ENCODE measurements at places on chromosomes 2 and 18. TPM values are rescaled to one million over a fixed set of nuclear protein-coding genes. Genes with fewer than 3 reads are reported as not detected.

GCG gene
- polyA plus RNA-seq, result 23.0 TPM

MRPL30 gene
- polyA plus RNA-seq, result 36.0 TPM

ANKRD23 gene
- 7.8 TPM for polyA plus RNA-seq

PAX8 gene
- not detected for polyA plus RNA-seq

PCARE gene
- polyA plus RNA-seq, result 0.35 TPM

MAL gene
- 3.4 TPM for polyA plus RNA-seq

KIF5C gene
- polyA plus RNA-seq, result 1.6 TPM

GRCh38 chr2:107107351-107107750 lies 221.4 kb upstream of the ST6GAL2 start:
- no peak for DNase-seq

DNA sequence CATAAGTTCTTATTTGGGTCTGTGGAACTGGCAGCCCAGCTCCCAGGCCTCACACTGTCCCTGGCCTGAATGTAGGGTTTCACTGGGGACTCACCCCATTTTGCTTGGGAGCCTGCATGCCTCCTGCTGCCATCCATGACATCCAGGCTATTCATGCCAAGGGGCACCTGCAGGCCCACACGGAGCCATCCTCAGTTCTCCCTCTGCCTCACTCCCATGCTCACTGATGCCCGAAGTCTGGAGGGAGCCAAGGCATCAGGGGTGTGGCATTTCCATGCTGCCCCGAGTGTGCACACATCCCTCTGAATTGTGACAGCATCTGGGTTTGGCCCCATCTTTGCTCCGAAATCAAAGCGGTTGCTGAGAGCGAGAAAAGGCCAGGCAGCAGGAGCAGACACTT lies 67.4 kb upstream of the ZNF804A start:
- DNase-seq, result no peak

- DNase-seq, result no peak
These were observed 621.1 kb upstream of the FANCL start for GRCh38 chr2:58862244-58862643.

DNA sequence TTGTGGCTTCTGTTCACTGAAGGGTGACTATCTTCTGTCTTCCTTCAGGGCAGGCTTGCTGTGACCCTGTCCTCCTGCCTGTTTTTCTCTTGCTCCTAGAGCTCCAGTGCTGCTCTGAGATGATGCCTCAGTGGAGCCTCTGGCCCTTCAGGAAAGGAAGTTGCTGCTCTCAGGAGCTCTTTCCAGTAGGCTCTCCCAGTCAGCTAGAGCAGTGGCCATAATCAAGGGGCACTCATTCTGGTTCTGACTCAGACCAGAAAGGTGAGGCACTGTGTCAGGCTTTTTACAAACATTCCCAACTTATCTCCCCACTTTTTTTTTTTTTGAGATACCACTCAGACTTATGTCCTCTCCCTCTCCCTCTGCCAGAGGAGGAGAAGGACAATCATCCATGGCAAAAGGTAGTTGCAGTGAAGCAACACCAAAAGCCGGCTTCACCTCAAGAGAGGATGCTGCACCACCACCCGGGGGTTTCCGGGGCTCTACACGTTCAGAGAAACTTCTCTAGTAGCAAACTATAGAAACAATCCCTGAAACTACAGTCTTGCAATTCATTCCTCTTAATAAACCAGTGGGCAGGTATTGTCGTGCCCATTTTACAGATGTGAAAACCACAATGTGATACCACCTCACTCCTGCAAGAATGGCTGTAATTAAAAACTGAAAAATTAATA lies 115.4 kb downstream of the ACTR3 start:
- DNase-seq, result no peak

DNA sequence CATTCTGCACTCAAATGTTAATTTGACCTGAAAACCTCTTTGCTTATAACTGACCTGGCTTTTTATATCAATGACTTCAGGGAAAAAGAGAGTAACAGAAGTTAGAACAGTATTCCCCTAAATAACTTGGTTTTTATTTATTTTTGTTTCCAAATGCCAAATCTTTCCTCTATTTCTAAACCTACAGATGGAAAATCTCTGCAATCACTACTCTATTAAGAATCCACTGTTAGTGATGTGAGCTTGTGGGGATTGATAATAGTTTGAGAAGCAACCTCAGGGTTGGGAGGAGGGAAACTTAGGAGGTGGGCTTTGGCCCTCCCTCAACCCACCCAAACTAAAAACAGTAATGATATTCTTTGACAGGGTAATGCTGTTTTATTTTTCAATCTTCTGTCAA lies 351.8 kb downstream of the DCC start:
- no peak for DNase-seq

GRCh38 chr2:50396298-50396631 lies 635.7 kb downstream of the NRXN1 start:
- DNase-seq, result no peak

DNA sequence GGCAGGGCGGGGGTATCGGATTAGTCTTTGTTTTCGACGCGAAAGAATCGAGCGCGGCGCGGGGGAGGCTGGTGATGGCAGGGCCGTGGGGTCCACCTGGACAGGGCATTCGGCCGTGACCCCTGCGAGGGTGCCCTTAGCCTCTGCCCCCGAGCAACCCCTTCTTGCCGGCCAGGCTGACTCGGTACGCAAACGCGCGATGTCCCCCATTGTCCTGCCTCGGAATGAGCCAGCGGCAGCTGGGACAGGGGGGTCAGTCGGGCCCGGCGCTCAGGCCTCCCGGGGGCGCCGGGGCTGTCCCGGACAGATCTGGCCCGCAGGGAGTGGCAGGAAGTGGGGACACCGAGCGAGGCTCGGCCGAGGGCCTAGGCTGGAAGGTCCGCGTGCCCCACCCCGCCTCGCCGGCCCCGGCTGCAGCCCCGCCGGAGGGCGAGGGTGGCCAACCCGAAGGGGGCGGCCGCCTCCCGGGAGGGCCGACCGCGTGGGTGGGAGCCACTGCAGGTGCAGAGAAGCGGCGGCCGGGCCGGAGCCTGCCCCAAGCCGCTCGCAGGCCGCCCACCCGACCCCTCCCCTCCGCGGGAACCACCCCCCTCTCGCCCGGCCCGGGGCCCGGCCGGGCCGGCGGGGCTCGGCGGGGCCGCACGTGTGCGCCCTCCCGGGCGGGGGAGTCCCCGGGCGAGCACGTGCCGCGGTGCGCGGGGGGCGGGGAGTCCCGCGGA lies at the start of gene TET3:
TET3 (plus strand) TSS at position 708 of the 719 bp plus-strand sequence. CDS start 1,494 bp downstream, outside the sequence.
- DNase-seq, result no peak

DNA sequence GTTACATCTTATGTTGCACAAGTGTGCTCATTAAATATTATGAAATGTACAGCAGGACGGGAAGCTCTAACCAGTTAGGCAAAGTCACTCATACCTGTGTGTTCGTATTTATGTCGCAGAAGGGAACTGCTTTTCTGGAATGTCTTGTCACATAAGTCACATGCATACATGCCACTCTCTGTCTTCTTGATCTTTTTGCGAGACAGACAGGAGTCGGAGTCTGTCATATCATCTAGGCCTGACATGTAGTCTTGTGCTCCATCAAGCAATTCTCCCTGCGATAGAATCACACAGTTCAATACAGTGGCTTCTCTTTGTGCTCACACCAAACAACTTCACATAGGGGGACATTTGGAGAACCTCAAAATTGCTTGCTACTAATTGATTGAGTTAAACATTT lies 123.6 kb downstream of the ZEB2 start:
- no peak for DNase-seq

DNA sequence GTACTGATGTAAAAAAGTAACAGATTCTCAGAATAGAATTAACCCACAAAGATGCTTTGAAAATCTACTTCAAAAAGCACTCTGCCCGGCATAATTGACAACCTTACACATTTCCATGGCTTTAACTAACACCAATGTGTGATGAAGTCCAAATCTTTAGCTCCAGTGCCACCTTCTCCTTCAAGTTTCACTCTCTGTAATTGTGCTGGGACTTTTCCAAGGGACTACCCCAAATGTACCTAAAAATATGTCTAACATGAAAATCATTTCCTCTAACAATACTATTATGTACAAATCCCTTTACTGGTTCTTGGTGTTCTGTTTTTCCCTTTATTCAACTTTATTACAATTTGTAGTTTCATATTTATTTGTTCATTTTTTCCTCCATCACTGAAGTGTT lies 20.6 kb upstream of the UBE2E3 start:
- no peak for DNase-seq

GRCh38 chr2:231296401-231296974 lies 98.1 kb downstream of the ARMC9 start:
- DNase-seq, result no peak

All from muscle of arm (tissue), 14 donors.